ENCODE measurements at places on chromosomes 16 and 17. TPM values are rescaled to one million over a fixed set of nuclear protein-coding genes. Genes with fewer than 3 reads are reported as not detected.

Gene CCL2
- total RNA-seq = 50.4 TPM

Gene RUNDC1
- 6.8 TPM for total RNA-seq

Gene COA3
- 80.4 TPM for total RNA-seq

Gene FNDC8
- not detected for total RNA-seq

Gene TP53TG3D
- 0.66 TPM for total RNA-seq

Gene KRT32
- total RNA-seq = not detected

Gene FA2H
- not detected for total RNA-seq

Gene KCNJ18
- total RNA-seq = not detected

Gene TNFRSF12A
- total RNA-seq = 208 TPM

Gene KRTAP9-4
- not detected for total RNA-seq

Gene AMDHD2
- total RNA-seq = 75.0 TPM

Gene OTOA
- total RNA-seq = 0.17 TPM

Gene SLC6A2
- total RNA-seq = not detected

Gene EFNB3
- total RNA-seq = 0.83 TPM

Gene PPP1R27
- total RNA-seq = not detected

Gene ABI3
- not detected for total RNA-seq
